T-cell (primary cell): ENCODE measurements at places on chromosomes 7 and 10.

DNA sequence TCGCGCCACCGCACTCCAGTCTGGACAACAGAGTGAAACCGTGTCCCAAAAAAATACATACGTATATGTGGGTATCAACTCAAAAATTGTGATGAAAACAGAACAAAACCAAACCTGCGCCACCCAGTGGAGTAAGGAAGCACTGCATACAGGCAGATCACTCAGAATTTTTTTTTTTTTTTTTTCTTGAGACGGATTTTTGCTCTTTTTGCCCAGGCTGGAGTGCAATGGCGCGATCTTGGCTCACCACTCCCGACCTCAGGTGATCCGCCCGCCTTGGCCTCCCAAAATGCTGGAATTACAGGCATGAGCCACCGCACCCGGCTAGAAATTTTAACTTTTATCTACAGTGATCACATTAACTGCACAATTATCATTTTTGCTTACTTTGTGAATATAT, 9.1 kb upstream of the TMEM236 start:
- peak; percentile 73 for DNase-seq

- no peak for DNase-seq
Measured at GRCh38 chr7:27297356-27297755, 54.8 kb downstream of the EVX1 start.

DNA sequence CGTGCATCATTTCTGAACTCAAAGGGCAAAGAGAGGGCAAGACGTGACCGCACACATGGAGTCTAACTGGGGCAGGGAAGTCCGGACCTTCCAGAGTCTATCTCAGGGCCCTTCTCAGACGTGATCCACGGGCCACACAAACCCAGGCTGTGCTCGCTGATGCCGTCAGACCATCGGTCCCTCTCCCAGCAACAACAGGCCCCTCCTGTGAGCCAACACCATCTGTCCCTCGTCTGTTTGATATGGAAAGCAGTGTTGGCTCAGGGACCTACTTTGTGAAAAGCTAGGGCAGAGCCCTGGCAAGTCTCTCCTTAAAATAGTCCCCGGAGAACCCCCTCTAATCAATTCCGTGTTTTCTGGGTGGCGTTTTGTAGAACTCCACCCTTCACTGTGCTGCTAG, 208.8 kb downstream of the TCERG1L start:
- no peak for DNase-seq

DNA sequence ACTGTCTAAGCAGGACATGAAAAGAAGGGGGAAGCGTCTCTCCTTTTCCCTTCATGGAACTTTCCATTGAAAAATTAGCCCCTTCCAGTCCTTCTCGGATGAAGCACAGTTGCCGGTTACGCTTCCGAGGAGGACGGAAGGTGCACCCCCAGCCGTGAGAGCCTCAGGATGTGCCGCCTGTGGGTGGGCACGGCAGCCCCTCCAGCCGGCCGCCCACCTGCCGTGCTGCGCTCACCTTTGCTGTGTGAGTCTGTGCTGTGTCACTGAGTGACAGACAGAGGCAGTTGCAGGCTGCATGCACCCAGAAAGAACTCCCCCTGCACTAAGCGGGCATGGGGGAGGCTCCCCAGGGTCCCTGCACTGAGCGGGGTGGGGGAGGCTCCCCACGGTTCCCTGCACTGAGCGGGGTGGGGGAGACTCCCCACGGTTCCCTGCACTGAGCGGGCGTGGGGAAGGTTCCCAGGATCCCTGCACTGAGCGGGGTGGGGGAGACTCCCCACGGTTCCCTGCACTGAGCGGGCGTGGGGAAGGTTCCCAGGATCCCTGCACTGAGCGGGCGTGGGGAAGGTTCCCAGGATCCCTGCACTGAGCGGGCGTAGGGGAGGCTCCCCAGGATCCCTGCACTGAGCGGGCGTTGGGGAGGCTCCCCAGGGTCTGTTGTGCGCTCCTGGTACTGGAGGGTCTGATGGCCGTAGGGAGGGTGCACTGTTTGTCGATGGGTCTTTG, 74.2 kb downstream of the DNAJB6 start:
- DNase-seq = no peak

GRCh38 chr7:70392877-70393435, 739.0 kb upstream of the GALNT17 start:
- no peak for DNase-seq

GRCh38 chr7:47179812-47180515, 401.9 kb downstream of the TNS3 start:
- no peak for DNase-seq

- DNase-seq = no peak
Measured at GRCh38 chr7:138608275-138608674, 92.9 kb downstream of the SVOPL start.

GRCh38 chr7:37915438-37915837, 1.2 kb downstream of the SFRP4 start:
- no peak for DNase-seq

DNA sequence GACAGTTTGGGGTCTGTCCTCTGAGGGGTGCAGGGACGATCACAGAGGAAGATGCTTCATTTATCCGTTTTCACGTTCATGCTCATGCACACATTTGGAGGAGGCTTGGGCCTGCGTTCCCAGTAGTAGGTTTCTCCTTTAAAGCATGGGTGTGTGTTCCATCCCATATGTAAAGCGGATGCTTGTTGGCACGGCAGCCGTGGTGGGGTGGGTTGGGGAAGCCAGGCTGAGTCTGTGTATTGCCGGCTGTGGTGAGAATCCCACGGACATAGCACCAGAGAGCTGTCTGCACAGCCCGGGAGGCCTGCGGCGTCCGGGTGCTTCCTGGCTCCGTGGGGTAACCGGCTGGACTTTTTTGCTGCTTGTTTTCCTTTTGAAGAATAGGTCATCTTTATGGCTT, 440 bp downstream of the JAKMIP3 start:
- no peak for DNase-seq

DNA sequence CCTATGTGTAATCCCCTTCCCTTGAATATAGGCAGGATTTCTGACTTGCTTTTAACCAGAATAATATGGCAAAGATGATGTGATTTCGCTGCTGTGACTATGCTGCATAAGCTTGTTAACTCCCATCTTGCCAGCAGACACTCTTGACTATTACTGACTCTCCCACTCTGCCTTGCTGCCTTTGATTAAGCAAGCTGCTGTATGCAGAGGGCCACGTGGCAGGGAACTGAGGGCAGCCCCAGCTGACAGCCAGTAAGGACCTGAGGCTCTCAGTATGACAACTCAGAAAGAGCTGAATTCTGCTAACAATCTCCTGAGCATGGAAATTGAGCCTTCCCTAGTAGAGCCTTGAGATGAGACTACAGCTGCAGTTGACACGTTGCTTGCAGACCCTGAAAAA, 279.4 kb upstream of the CACNA2D1 start:
- no peak for DNase-seq

- no peak for DNase-seq
Measured at GRCh38 chr10:15719049-15719898, 448 bp downstream of the ITGA8 start.

DNA sequence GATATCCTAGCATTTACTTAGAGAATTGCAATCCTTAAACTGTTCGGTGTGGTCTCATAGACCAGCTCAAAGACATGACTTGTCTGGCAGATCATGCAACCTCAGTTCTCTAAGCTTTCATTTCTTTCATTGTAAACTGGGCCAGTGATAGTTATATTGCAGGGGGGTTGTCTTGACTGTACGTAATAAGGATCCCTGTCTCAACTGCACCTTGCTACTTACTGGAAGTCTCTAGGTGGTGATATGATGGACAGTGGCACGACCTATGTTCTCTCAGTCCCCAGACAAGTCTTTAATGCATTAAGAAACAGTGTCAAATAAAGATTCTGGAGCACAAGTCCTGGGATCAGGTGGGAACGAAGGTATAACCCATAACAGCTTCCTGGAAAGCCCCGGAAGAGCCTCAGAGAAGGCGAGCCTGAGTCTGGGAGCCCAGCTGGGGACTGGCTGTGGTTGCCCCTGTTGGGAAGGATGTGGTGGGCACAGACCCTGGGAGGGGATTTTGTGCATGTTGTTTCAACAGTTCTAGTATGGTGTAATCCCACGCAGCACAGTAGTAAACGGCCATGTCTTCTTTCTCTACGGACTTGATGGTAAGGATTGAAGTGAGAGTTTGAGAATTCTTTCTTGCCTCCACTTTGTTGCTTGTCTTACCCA, 26.0 kb upstream of the TARP start:
- DNase-seq = no peak

GRCh38 chr10:30911303-30911863, 120.3 kb downstream of the ZNF438 start:
- DNase-seq = no peak

GRCh38 chr10:114876169-114876568, 54.6 kb downstream of the FHIP2A start:
- no peak for DNase-seq

GRCh38 chr7:36287371-36288241, 102.1 kb upstream of the ANLN start:
- DNase-seq = no peak

DNA sequence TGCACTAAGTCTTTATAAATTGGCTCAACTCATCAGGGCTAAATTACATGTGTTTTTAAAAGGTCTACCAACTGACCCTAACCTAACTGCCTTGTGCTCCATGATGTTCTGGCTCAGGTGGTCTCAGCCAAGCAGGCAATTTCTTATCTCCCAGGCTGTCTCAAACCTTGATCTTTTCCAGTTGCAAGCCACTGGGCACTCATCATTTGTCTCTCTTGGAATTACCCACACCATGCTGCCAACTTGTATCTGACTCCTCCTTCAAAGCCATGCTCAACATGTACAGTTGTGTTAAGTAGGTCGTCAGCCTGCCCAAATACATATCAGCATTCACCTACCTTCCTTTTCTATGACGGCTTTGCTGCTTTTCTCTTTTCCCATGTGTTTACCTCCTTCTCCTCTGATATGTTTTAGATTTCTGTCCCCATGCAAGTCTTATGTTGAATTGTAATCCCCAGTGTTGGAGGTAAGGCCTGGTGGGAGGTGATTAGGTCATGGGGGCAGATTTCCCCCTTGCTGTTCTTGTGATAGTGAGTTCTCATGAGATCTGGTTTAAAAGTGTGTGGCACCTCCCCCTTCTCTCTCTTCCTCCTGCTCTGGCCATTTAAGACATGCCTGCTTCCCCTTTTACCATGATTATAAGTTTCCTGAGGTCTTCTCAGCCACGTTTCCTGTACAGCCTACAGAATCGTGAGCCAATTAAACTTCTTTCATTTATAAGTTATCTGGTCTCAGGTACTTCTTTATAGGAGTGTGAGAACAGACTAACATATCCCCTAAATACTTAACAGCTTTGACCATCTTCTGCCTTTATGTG, 130.0 kb downstream of the ELAPOR2 start:
- no peak for DNase-seq
